ENCODE measurements at places on chromosomes 4 and X.

DNA sequence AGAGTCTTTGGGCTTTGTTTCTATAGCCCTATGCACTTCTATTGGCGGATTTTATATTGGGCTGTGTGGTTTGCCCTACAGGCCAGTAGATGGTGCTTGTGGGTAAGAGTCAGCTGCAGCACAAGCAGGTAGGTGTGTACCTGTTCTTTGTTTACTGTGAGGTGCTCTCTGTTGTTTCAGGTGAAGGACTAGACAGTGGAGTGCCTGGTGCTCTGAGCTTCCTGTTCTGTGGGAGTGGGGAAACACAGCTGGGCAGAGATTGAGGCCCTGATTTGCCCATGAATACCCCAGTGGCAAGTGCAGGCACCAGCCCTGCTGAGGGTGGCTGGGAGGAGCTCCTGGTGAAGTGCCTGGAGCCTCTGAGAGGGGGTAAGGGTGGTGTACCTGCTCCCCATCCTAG lies 26.3 kb upstream of the UCP1 start:
- peak; percentile 47 for DNase-seq

DNA sequence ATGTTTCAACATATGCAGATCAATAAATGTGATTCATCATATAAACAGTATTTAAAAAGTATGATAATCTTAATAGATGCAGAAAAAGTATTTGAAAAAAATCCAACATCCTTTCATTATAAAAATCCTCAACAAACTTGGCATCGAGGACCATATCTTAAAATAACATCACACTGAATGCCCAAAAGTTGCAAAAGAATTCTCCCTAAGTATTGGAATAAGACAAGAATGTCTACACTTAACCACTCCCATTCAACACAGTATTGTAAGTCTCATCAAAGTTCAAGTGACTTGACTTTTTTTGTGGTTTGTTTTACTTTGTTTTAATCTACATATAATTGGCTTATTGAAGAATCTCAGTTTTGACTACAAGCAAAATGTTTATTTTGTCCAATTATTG lies 779.0 kb upstream of the SLIT2 start:
- DNase-seq = no peak

- peak; percentile 40 for DNase-seq
Measured at GRCh38 chr4:98652996-98653395, 5.4 kb downstream of the TSPAN5 start.

- no peak for DNase-seq
Measured at GRCh38 chr4:86484241-86484640, 109.9 kb upstream of the PTPN13 start.

DNA sequence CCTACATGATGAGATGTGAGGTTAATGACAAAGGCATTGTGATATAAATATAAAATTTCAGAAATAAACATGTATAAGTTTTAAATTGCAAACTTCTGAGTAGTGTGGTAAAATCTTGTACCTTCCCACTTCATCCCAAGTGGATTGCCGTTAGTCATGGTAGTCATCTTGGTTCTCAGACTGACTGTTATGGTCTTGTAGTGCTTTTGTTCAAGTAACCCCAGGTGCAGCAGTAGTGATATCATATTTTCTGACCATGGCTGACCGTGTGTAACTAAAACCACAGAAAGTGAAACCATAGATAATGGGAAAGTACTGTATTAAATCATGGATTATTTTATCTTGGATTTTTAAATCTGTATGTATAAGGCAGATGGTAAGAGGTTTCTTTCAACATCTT lies 74.8 kb upstream of the SLIT2 start:
- no peak for DNase-seq

DNA sequence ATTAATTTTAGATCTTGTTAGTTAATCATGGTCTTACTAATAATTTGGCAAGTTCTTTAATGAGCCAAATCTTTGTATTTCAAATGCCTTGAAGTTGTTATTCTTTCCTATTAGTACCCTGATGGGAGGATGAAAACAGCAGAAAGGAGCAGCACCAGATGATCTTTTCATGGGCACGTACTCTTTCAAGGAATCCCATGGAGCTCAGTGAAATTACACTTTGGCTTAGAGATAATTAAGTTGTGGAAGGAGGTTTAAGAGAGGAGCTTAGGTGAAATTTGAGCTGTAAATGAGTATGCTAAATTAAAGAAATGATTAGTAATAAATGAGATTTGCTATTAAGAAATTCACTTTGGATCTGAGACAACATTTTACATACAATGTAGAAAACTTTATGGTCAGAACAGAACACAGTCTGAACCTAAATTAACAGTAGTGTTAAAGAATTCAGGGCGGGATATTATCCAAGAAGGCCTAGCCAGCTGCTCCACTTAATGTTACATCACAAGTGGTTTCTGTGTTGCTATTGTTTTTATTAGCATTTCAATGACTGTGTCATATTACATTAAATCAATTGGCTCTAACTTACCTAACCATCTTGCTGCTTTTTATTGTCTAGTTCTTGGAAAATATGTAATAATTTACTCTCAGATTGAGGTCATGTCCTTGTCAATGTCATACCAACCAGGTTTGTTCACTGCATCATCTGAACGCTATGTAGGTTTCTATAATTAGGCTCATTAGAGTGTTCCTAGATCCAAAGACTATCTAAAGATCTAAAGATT lies 3.9 kb downstream of the MTHFD2L start:
- DNase-seq = no peak

- DNase-seq = no peak
Measured at GRCh38 chr4:113971706-113972360, 7.6 kb downstream of the ARSJ start.

- no peak for DNase-seq
Measured at GRCh38 chrX:115972717-115973116, 197.8 kb upstream of the AGTR2 start.

DNA sequence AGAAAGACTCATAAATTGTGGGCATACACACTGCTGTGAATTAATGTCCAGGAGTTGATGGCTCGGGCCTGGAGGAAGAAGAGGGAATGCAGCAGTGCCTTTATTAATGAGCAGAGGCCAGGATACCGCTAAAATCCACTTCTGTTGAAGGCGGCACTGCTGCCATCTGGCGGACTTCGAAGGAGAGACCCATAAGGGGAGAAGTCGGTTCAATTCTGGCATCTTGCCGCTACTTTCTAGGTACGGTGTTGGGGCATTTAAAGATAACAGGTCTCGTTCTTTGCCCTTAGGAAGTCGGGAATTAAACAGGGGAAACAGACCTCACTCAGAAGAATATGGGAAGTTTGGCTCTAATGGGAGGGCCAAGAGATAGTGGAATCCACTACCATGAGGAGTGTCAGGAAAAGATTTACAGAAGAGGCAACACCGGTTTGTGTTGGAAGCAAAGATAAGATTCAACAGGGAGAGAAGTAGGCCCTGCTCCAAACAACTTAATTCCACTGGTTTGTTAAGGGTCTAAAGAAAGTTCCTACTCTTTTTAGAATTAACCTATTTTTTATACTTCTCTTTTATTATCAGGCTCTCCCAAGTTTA lies 133.6 kb upstream of the GIMD1 start:
- DNase-seq = peak; percentile 15

GRCh38 chr4:128600996-128601871 lies 208.3 kb upstream of the JADE1 start:
- DNase-seq = peak; percentile 86

- no peak for DNase-seq
Measured at GRCh38 chr4:159374749-159375530, 272.1 kb downstream of the RAPGEF2 start.

DNA sequence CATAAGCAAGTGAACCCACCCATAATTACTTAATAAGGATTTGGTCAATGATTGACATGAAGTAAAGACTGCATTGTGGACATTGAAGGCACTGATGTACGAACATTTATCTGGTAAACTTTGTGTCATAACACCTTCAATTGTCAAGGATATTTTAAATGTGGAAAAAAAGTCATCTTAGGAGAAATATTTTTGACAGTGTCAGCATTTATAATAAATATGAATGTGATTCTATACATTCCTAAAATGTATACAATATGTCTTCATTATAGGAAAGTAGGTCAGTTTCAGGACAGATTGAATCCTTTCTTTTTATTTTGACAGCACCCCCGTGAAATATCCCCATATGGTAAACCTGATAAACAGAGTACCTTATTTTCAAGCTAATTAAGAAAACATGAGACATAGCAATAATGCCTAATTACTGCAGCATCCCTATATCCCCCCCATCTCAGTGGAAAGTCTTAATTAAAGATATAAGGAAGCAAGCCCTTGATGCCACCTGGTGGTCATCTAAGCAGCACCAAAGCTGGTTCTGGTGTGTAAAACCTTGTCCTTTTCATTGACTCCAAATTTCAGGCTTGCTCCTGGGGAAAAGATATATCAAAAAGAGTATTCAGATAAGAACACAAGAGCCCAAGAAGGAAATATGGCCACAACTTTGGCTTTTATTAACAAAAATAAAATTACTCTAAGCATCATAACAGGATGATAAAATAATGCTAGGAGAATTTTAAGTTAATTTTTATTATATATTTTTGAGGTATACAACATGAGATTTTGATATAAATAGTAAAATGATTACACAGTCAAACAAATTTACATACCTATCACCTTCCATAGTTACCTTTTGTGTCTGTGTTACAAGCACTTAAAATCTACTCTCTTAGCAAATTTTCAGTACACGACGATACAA lies 379.7 kb downstream of the TLL1 start:
- DNase-seq = no peak

DNA sequence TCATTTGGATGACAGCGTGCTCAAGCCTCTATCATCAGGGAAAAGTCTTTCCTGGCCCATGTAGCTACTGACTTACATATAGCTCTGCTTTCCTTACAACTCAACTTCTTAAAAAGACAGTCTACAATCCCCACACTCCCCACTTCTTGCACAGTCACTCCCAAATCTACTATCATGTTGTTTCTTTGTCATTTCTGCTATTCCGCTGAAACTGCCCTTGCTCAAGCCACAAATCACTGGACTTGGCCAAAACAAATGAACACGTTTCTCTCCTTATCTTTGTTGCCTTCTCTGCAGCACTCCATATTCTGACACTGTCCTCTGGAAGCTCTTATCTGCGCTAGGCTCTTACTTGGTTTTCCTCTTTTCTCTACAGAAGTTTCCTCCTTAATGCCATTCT lies 28.2 kb downstream of the GPRIN3 start:
- DNase-seq = no peak

- no peak for DNase-seq
Measured at GRCh38 chrX:41397768-41398167, 49.4 kb upstream of the NYX start.

DNA sequence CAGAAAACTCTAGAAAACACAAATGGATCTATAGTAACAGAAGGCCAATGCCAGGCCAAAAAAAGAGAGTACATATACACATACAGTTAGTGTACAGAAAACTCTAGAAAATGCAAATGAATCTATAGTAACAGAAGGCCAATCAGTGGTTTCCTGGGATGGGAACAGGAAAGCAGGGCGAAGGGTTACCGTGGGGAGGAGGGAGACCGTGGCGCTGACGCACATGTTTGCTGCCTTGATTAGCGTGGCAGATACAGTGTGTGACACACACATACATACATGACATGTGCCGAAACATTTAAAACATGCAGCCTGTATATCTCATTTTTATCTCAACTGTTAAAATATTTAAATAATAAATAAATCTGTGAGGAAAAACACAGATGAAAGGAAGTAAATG lies 14.7 kb downstream of the GAK start:
- no peak for DNase-seq

- no peak for DNase-seq
Measured at GRCh38 chr4:7860600-7861163, 79.0 kb downstream of the AFAP1 start.

GRCh38 chr4:7052923-7053715 lies 9.9 kb downstream of the TADA2B start:
- no peak for DNase-seq

All from foreskin keratinocyte (primary cell).